ENCODE measurements at places on chromosomes 2 and 18.

DNA sequence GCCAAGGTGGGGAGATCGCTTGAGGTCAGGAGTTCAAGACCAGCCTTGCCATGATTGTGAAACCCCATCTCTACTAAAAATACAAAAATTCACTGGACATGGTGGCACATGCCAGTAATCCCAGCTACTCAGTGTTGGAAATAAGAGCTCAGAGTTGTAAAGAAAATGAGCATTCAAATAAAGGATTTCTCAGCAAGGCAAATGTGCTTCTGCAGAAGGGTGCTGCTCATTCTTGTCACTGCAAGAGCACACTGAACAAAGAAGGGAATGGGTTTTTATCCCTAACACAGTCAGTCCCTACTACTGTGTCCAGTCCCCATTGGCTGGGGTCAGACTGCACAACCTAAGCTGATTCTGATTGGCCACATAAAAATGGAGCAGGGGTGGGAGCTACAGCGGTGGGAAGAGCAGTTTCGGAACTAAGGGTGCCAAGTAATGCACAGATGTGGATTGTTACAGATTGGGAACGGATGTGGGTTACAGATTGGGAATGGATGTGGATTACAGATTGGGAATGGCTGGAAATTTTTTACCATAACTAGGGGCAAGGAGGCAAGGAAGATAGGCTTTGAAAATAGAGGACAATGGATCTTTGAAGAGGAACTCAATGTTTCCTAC, 31.1 kb upstream of the TRAPPC8 start:
- no peak for DNase-seq

DNA sequence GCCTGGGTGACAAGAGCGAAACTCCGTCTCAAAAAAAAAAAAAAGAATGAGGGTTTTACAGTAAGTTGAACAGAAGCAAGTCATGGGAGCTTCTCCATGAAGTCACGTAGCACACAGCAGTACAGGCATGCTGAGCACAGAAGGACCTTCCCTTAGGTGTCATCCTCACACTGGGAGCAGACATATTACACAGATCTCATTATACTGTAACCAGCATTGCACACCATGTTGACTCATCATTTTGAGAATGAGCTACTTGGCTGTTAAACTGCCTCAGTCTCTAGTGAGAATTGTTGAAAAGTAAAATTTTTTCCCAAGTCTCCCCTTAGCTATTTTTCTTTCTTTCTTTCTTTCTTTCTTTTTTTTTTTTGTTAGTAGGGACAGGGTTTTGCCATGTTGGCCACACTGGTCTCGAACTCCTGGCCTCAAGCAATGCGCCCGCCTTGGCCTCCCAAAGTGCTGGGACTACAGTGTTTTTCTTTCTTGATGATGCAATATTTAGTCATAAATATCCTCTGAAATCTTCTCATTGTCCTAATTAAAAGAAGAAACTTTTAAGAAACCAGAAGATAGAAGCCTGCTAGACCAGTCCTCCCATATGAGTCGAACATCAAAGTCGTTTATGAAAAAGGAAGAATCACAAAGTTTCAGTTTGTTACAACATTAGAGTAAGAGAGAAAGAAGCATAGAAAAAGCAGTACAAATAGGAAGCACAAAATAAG, 37.9 kb upstream of the PPP1CB start:
- DNase-seq: no peak

DNA sequence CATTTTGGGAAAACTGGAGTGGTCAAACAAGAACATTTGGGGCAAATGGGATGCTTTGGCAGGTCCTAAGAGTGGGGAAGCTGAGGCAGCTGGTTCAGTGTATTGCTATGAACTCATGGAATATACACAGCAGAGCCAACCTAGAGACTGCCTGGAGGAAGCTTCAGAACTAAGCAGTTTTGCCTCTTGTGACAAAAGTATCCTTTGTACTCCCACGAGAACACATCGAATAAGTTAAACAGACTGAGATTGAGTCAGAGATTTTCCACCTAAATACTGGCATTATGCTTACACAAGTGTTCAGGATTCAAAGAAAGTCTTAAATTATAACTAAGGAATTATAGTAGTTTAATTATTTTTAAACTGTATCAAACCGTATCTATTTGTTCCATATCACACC, 5.2 kb upstream of the ARMC9 start:
- no peak for DNase-seq

- DNase-seq: no peak
Observed at GRCh38 chr18:72261590-72261989, 282.6 kb downstream of the CBLN2 start.

GRCh38 chr2:171523088-171524017, 1.1 kb downstream of the CYBRD1 start:
- no peak for DNase-seq

- no peak for DNase-seq
Observed at GRCh38 chr2:167681234-167682015, 566.0 kb downstream of the STK39 start.

- DNase-seq: no peak
Observed at GRCh38 chr18:43013486-43013885, 102.0 kb downstream of the RIT2 start.

DNA sequence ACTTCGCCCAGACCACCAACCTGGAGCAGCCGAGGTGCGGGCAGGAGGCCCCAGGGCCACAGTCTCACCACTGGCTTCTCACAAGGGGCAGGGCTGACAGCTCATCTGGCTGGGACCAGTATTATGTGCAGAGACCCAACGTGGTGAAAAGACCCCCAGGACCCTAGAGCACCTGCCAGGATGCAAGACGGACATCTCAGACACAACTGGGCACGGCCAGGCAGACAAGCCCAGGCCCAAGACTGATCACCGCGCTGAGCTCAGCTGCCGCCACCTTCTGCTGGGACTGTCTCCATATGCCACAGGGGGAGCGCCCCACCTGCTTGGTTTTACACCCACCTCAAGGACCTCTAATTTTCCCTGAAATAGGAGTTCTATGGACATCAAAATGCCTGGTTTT, 23.2 kb downstream of the HDAC4 start:
- DNase-seq: no peak

GRCh38 chr2:45397292-45397691, 213.8 kb downstream of the SRBD1 start:
- DNase-seq: no peak

GRCh38 chr2:39837856-39838453, 58.9 kb upstream of the THUMPD2 start:
- DNase-seq: no peak

DNA sequence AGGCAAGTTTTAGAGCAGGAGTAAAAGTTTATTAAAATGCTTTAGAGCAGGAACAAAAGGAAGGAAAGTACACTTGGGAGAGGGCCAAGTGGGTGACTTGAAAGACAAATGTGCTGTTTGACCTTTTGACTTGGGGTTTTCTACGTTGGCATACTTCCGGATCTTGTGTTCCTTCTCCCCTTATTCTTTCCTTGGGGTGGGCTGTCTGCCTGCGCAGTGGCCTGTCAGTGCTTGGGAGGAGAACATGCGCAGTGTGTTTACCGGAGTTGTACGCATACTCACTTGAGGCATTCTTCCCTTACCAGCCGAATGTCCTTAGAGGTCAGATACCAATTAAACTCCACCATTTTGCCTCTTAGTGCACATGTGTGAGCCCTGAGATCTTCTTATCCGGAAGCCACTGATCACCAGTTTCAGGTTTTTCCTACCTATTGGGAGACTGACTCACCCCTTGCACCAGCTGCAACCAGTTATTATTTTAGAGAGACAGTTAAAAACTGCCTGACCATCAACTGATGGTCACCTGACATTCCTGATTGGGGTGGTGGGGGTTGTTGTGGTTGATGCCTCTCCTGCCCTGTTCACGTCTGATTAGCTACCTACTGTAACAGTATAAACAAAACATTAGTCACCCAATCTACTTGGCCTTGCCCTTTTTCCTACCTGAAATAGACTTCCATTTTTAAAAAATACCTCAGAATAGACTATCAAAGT, 67.5 kb downstream of the NYAP2 start:
- DNase-seq: no peak

DNA sequence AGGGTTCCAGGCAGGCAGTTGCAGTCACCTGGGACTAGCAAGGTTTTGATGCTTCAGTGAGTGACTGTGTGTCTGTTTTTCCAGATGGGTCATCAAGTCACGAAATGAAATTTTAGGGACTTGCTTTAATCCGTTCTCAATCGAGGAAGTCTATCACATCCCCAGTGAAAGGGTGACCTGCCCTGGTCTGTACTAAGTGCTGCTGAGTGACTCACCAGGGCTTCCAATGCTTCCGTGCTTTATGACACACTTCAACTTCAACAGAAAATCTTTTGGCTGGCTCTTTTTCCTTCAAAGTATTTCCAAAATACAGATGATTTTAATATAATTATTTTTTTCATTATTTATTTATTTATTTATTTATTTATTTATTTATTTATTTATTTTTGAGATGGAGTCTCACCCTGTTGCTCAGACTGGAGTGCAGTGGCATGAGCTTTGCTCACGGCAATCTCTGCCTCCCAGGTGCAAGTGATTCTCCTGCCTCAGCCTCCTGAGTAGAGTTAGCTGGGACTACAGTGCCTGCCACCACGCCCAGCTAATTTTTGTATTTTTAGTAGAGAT, 18.4 kb downstream of the TFCP2L1 start:
- DNase-seq: no peak

- DNase-seq: no peak
Observed at GRCh38 chr18:33706391-33706790, 128.4 kb downstream of the ASXL3 start.

- DNase-seq: no peak
Observed at GRCh38 chr2:239811111-239811781, 213.9 kb downstream of the NDUFA10 start.

GRCh38 chr18:79336556-79337142, 59.1 kb upstream of the NFATC1 start:
- DNase-seq: no peak

DNA sequence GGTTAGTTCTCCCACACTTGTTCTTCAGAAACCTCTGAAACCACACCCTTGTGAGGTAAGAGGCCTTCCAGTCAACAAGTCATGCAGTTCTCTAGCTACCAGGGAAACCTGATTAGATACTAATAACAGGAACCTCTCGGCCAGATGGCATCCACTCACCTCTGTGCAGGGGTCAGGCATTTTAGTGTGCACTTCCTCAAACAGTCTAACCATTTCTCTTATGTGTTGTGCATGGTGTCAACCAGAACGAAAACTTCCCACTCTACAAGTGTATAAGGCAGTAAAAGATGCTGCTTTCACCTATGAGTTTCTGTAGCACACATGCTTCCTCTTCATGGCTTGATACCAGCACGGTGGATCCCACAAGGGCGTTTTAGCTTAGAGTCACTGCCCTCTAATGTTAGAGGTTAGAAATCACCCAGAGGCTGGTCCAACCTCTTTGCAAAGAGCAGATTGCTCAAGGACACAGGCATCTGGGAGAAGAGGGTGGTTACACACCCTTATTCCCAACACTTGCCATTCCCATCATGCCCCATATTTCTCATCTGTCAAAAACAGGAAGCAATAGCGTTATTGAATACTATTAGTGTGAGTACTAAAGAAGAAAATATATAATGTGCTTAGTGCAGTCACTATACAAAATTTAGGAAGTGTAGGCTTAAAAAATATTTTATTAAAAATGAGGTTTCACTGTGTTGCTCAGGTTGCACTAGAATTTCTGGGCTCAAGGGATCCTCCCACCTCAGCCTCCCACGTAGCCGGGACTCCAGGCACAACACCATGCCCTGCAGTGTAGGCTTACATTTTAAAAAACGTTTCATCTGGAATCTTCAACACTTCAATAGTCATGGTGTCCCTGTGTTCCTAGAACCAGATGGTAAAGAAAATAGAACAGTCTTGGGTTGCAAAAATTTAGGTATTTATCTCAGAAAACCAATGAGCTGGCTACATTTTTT, 34.5 kb upstream of the RAB31 start:
- DNase-seq: peak; percentile 5

DNA sequence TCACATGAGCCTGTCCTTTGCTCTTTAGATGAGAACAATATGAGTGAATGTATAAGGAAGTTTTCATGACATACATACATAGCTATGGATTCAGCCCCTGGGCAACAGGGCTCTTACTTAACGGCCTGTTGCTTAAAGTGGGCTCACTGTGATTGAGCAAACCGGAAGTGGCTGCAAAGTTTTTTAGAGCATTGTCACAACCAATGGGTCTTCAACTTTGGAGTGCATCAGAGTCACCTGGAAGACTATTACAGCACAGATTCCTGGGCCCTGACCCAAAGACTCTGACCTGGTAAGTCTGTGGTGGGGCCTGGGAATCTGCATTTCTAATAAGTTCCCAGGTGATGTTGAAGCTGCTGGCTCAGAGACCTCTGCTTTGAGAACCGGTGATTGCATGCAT, 106.3 kb upstream of the SEC11C start:
- DNase-seq: no peak

DNA sequence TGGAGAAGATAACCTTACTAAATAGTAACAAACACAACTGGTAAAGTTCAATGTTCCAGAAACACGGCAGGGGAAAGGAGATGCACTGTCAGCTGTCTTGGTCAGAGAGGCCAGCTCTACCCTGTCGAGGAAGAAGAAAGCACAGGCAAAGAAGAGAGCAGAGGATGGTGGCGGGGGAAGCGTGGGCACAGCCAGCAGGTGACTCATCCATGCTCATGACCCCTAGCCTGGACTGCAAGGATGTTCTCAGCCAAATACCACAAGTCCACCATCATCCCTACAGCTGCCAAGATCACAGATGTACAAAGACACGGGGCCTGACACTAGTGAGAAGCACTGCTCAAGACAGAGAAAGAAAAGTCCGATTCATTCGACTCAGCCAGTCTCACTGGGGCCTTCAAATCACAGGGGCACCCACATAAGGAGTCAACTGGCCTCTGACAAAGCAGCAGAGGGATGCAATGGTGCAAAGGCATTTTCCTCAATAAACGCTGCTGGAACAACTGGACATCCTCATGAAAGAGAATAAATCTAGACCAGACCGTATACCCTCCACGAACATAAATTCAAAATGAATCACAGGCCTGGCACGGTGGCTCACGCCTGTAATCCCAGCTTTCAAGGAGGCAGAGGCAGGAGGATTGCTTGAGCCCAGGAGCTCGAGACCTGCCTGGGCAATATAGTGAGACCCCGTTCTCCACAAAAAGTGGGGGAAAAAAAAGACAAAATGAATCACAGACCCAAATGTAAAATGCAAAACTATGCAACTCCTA, 5.6 kb downstream of the DTYMK start:
- DNase-seq: no peak

- DNase-seq: no peak
Observed at GRCh38 chr2:88845772-88846661, 154.5 kb downstream of the RPIA start.

DNA sequence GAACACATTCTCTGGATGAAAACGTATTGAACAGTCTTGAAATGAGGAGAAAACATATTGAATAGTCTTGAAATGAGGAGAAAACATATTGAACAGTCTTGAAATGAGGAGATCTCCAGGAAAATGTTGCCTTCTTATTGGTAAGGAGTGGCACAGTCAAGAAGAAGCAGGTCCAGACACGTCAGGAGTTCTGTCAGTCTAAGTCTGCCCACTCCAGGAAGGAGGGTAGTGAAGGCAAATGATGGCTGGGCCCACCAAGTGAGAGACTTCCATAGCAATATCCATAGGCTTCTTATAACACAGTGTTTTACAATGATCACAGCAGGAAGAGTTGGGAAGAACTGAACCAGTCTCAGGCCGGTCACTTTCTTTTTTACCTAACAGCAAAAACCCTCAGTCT, 316.2 kb downstream of the ETAA1 start:
- no peak for DNase-seq

Data from NCI-H1930 (cell line).